A549 treated with ZK216348 at 1 μM for 4 hours (cell line): ENCODE measurements at places on chromosomes 1 and 21. TPM values are rescaled to one million over a fixed set of nuclear protein-coding genes. Genes with fewer than 3 reads are reported as not detected.

TGFB2 gene
- 14.2 to 24.3 TPM (median 19.4 TPM) in 5 replicates for total RNA-seq

ARMH1 gene
- total RNA-seq = 0.38 to 1.1 TPM (median 0.65 TPM) in 5 replicates

TESK2 gene
- total RNA-seq = 0.09 to 0.33 TPM (median 0.13 TPM) in 5 replicates

INTS11 gene
- 45.7 to 67.6 TPM (median 59.0 TPM) in 5 replicates for total RNA-seq

LRRC7 gene
- not detected in 5 replicates for total RNA-seq

IKBKE gene
- total RNA-seq = 3.3 to 8.4 TPM (median 6.6 TPM) in 5 replicates

KCNN3 gene
- total RNA-seq = 0.01 to 0.09 TPM (median 0.07 TPM) in 4 of 5 replicates, not detected in the other

SPRR5 gene
- not detected in 5 replicates for total RNA-seq

RAB4A gene
- total RNA-seq = 39.0 to 52.3 TPM (median 49.7 TPM) in 5 replicates

PRRX1 gene
- total RNA-seq = 0.04 to 0.74 TPM in 2 of 5 replicates, not detected in the others

TAS1R1 gene
- not detected in 5 replicates for total RNA-seq

RHOU gene
- total RNA-seq = 4.3 to 8.4 TPM (median 7.6 TPM) in 5 replicates

NCAM2 gene
- not detected in 5 replicates for total RNA-seq

CATSPER4 gene
- not detected in 5 replicates for total RNA-seq

FCRL4 gene
- not detected in 5 replicates for total RNA-seq

TTC39A gene
- total RNA-seq = 1.2 to 1.8 TPM (median 1.3 TPM) in 5 replicates

NES gene
- total RNA-seq = 1.2 to 1.3 TPM (median 1.3 TPM) in 5 replicates

INPP5B gene
- 4.0 to 5.0 TPM (median 4.2 TPM) in 5 replicates for total RNA-seq

TRABD2B gene
- total RNA-seq = 0.58 to 2.1 TPM (median 1.7 TPM) in 5 replicates

PCAT6 gene
- 1.4 to 5.4 TPM (median 4.3 TPM) in 5 replicates for total RNA-seq

RYR2 gene
- 0.01 to 0.13 TPM (median 0.03 TPM) in 4 of 5 replicates, not detected in the other for total RNA-seq
